ENCODE measurements at places on chromosomes 7 and 10.
A peak's percentile ranks its signal among the peaks of the same experiment; 100 is the strongest.

DNA sequence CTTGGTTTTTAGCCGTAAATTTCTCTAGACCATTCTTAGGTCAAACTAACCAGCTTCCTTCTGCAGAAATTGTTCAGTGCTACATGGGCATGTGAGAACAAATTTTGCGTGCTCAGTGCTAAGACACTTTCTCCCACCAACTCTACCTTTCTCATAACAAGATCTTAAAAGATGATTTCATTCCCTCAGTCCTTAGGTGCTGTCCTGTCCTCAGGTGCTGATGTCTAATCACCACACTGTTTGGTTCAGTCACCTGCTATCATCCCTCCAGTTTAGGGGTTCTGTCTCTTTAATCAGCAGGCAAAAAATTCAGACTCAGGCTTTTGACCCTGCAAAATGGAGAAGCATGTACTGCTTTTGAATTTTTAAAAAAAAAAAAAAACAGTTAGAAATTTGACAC is 227.5 kb upstream of the YAE1 start:
- DNase-seq, result no peak

GRCh38 chr7:157461573-157462418 is 125.0 kb downstream of the DNAJB6 start:
- no peak for DNase-seq

- no peak for DNase-seq
Measured at GRCh38 chr10:126233182-126234148, 154.8 kb downstream of the ADAM12 start.

DNA sequence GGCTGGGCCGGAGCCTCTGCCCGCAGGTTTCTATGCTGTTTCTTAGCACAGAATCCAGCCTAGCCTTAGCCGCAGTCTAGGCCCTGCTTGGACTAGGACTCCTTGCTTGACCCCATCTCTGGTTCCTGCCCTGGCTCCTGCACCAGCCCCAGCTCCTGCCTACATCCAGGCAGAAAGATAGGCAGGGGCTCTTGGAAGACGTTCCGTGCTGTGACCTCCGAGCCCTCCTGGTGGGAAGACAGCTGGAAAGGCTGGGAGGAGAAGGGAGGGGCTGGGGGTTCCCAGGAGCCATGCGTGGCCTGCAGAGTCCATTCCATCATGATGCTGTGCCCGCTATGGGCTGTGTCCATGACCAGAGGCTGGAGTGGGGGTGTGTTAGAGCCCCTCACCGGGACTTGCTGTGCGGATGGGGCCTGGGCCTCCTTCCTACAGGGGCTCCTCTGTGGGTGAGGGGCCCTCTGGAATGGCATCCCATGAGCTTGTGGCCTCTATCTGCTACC is 26.2 kb downstream of the RAMP3 start:
- DNase-seq, result no peak

DNA sequence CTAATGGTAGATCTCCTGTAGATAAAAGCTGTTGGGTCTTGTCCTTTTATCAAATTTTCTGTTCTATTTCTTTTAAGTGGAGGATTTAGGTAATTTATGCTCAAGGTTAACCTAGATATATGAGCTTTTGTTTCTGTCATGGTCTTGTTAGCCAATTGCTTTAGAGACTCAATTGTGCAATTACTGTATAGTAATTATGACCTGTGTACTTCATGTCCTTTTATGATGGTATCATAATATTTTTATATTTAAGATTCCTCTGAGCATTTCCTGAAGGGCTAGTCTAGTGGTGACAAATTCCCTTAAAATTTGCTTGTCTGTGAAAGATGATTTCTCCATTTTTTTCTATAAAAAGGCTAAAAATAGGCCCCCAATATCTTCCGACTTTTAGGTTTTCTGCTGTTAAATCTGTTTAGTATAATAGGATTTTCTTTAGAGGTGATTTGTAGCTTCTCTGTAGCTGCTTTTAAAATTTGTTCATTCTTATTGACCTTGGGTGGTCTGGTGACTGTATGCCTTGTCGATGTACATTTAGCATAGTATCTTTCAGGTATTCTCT is 5.4 kb upstream of the AKR1C3 start:
- no peak for DNase-seq

- DNase-seq, result peak; percentile 53
Measured at GRCh38 chr7:36272567-36273269, 116.9 kb upstream of the ANLN start.

- no peak for DNase-seq
Measured at GRCh38 chr10:184911-185310, 49.7 kb downstream of the ZMYND11 start.

DNA sequence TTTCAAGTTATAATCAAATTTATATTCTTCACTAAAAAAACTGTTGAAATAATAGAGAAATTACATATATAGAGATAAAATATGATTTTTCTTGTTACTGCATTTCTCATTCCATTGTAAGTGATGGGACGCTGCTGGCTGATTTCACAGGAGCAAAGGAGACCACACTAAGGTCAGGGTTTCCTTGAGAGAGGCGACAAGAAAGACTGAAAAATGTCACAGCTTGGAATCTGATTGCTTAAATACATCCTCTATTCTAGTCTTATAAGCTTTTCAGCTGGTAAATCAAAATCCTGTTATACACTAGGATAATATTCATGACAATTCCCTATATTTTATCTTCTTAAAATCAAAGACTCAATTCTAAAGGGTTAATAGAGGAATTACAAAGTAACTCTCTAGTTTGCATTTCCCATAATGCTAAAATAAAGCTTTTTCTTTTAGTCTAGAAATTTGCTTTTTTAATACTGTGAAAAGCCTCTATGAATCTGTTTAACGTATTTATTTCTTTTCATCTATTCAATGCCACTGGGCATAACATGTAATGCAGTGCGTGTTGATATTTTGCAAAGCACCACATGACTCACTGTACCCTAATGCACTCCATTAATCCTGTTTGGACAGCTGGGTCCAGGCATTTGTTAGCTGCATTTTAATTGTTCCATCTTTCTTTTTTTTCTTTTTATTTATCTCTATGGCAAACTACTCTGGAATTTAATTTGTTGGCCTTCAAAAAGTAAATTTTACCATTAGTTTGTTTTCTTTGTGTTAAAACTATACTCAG is 81.7 kb downstream of the RNF32 start:
- DNase-seq, result no peak

DNA sequence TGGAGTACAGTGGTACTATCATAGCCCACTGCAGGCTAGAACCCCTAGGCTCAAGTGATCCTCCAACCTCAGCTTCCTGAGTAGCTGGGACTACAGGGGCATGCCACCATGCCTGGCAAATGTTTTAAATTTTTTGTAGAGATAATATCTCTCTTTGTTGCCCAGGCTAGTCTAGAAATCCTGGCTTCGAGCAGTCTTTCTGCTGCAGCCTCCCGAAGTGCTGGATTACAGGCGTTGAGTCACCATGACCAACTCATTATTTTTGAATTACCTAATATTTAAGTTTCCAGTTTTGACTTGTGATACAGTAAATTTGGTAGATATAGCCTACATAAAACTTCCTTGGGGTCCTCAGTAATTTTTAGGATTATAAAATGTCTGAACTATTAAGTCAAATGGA is 74.1 kb downstream of the RUNDC3B start:
- DNase-seq, result no peak

DNA sequence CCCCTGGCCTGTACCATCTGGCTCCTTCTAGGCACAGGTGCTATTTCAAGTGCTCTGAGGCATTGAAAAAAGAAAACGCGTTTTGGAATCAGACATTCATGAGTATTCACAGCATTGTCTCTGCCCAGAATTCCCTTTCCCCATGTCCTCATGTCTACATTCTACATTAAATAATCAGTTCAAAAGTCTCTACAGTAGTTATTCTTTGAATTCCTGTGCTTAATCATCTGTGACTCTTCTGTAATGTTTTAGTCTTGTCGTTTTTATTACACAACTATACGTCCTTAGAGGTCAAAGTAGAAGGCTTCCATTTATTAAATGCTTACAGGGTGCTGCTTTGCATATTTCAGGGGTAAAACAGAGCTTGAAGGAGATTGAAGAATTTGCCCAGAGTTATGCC is 95.7 kb downstream of the BICC1 start:
- DNase-seq, result no peak

GRCh38 chr10:9254353-9254752 is 1199.9 kb downstream of the GATA3 start:
- DNase-seq, result no peak

DNA sequence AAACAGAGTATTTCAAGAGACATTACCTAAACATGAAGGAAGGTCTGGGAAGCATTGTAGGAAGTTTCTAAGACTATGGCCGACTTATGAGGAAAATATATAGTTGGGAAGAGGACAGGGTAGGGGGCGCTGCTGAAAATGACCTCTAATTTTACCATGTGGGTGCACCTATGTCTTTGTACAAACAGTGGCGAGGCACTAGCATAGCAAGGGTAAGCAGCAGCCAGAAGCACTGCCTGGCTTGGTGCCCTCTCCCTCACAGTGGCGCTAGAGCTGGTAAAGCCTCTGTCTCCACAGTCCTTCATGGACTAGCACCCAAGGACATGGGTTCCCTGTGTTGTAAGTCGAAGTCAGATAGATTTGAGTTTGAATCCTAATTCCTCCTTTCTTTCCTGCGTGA is 461.2 kb downstream of the INHBA start:
- no peak for DNase-seq

GRCh38 chr10:127193125-127193524 is 3.3 kb downstream of the INSYN2A start:
- DNase-seq, result no peak

DNA sequence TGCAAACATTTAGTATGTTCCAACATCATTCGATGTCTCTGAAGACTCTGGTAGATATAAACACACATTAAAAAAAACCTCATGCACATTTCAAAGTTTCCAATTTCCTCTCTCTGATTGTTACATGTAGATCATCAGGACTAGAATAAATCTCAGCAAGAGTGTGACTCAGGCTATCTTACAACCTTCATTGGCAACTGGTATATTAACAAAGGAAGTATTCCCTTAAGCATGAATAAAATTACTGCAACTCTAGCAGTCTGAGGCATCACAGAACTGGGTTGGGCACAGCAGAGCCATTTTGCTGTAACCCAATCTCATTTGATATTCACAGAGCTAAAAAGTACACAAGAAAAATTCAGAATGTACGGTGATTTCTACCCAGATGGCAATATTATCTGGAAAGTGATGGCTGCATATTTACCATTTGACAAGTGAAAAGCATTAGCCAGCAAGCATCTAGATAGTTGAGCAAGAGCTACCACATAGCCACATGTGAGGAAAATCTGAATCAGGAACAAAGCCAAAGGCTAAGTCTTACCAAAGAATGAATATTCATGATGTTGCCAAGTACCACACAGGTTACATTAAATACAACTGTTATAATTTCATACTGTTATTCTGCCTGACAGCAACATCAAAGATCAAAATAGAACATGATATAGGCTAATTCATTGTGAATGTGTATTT is 232.2 kb downstream of the CRPPA start:
- DNase-seq, result no peak

GRCh38 chr10:102919992-102920739 is 2.1 kb downstream of the CNNM2 start:
- no peak for DNase-seq

DNA sequence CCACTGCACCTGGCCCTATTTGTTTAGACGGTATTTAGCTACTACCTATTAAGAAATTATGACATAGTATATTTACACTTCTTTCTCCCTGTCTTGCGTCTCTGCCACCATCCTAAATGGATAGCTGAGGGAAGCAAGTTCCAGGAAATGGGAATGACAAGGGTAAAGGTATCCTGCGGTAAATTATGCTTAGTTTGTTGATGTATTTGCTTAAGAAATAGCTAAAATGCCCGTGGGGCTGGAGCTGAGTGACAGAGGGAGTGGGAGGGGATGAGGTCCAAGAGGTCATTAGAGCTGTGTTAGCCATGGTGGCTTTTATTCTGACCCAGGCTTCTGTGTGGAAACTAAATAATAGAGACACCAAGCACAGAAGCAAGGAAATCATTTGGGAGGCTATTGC is 29.0 kb upstream of the UBE2D1 start:
- no peak for DNase-seq

- no peak for DNase-seq
Measured at GRCh38 chr7:27709137-27710075, 30.6 kb upstream of the TAX1BP1 start.

DNA sequence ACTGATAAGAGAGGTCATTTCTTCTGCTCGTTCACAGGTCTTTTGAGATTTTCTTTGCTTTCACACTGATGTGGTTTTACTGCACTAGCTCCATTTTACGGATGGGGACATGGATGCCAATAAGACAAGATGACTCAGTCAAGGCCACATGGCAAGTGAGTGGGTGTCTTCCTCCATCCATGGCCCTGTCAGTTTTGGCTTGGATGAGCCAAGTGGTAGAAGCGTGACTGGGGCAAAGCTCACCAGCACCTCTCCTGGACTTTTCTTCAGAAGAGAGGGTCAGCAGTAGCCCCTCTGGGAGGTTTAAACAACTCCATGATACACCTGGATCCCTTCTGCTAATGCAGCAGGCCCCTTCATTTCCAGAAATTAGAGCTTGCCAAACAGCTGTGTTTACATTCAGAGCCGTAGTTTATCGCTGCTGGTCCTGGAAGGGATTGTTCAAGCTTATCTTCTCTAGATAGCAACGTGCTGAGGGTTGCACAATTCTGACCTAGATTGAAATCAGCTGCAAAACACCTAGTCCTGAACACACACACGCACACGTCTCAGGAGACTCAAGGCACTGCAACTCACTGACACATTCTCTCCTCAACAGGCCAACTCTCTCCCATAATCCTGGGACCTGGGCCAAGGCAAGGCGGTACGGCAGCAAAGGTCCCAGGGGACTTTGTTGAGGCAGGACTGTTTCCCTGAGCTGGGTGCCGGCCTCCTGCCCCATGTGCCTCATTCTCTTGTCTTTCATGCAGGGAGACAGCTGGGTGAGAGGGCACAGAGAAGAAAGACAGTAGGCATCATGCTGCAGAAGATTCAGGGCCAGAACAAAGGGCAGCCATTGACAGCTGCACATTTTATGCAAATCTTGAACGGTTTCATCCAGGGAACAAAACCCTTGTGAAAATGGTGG is 14.2 kb upstream of the PDCD4 start:
- no peak for DNase-seq

GRCh38 chr10:128781637-128782036 is 655.4 kb upstream of the MKI67 start:
- DNase-seq, result no peak

GRCh38 chr7:32957326-32958045 is at the start of gene FKBP9:
TSS of gene FKBP9 (plus strand) at chr7:32957440. CDS start at chr7:32957574, 134 bp downstream.
- DNase-seq, result peak; percentile 90

DNA sequence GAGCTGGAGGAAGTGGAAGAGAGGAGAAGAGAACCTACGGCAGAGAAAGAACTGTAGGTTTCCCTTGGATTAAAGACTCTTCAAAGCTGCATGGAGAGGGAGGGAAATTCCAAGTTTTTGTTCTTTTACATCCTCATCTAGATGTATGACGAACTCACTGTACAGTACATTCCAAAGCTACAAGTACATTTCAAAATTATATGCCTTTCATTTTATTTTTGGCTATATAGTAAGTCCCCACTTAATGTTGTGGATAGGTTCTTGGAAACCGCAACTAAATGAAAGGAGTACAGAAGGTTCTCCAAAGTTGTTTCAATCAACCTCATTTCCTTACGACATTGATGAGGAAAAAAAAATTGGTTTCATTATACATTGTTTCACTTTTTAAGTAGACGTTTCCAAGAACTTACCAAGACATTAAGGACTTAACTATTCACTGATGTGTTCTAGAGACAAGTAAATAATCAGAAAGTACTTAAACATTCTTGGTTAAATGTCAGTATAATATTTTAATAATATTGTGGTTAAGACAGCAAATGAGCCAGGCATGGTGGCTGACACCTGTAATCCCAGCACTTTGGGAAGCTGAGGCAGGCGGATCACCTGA is 16.1 kb upstream of the JMJD1C start:
- DNase-seq, result no peak

Measured in ecto neural progenitor cell (in vitro differentiated cells).